ENCODE measurements at places on chromosomes 2 and 18. TPM values are rescaled to one million over a fixed set of nuclear protein-coding genes. Genes with fewer than 3 reads are reported as not detected.

The ADI1 gene
- 204 TPM for total RNA-seq

The FAM210A gene
- total RNA-seq: 13.1 TPM

The NDC80 gene
- not detected for total RNA-seq

The ADRA2B gene
- 3.1 TPM for total RNA-seq

The RANBP2 gene
- total RNA-seq: 41.2 TPM

The DAPL1 gene
- total RNA-seq: not detected

The ROCK2 gene
- 23.8 TPM for total RNA-seq

The TP53I3 gene
- total RNA-seq: 5.9 TPM

The GCA gene
- total RNA-seq: 10.9 TPM
